ENCODE measurements at places on chromosomes 4 and X.

DNA sequence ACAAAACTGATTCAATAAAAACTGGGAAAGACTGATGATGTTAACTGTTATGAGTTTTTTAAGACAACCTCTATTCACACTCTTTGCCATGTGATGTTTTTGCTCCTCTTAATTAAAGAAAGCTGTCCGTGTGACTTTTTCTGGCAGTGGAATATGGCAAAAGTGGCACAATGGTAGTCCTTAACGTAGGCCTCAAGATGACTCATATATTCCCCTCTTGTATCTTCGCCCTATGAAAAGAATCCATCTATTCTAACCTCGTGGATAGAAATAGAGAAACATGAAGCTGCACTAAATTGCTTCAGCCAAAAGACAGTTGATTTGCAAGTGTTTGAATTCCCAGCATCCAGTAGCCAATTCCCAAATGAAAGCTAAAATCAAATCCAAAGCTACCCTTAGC, 603.8 kb upstream of the PCDH7 start:
- no peak for DNase-seq

DNA sequence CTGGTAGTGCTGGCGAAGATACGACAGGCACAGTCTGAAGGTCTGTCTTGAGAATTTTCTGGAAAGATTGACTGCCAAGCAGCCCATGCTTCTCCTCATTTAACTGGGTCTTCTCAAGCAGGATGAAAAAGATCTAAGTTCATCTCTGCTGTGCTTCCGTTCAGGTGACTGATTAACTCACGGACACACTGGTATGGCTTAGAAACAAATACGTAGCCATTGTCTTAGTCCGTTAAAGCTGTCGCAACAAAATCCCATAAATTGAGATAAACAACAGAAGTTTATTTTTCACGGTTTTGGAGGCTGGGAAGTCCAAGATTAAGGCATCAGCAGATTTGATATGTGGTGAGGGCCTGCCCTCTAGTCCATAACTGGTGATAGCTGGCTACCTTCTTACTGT, 39.5 kb downstream of the SPINK2 start:
- no peak for DNase-seq

- no peak for DNase-seq
These were observed 77.3 kb upstream of the MSX1 start for GRCh38 chr4:4781936-4782707.

GRCh38 chr4:108336076-108336475, 167.3 kb upstream of the LEF1 start:
- no peak for DNase-seq

GRCh38 chr4:18039113-18039512, 17.6 kb upstream of the LCORL start:
- no peak for DNase-seq

DNA sequence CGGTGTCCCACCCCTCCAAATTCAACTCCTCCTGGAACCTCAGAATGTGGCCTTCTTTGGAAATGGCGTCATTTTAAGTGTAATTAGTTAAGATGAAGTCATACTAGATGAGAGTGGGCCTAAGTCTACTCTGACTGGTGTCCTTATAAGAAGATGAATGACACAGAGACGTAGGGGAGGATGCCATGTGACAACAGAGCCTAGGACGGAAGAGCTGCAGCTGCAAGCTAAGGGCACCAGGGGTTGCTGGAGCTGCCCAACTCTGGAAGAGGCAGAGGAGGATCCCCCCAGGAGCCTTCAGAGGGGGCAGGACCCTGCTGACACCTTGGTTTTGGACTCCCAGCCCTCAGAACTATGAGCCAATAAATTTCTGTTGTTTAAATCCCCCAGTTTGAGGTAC, 115.1 kb downstream of the STK32B start:
- DNase-seq = no peak

- no peak for DNase-seq
These were observed 85.6 kb downstream of the SLIT2 start for GRCh38 chr4:20337261-20337664.

GRCh38 chr4:81590596-81590995, 118.9 kb upstream of the RASGEF1B start:
- no peak for DNase-seq

- DNase-seq = no peak
These were observed 5.4 kb downstream of the TSPAN5 start for GRCh38 chr4:98652996-98653395.

GRCh38 chrX:2610246-2611170, 80.6 kb upstream of the CD99 start:
- no peak for DNase-seq

DNA sequence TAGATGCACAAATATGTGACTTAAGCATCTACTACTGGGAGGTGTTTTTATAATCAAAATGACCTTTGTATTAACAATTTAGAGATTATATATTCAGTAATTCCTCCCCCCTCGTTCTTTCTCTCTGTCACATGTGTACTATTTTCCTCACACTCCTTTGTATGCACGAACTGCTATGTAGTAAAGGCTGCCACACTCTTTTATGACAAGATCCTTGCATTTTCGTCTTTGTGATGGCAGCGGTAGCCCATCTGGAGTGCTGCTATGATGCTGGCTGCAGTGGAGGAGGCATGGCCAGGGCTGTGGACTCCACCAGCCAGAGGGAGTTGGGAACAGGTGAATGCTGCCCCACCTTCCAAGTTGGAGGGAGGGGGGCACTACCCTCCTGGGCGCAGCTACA, 216.3 kb downstream of the NSUN7 start:
- no peak for DNase-seq

DNA sequence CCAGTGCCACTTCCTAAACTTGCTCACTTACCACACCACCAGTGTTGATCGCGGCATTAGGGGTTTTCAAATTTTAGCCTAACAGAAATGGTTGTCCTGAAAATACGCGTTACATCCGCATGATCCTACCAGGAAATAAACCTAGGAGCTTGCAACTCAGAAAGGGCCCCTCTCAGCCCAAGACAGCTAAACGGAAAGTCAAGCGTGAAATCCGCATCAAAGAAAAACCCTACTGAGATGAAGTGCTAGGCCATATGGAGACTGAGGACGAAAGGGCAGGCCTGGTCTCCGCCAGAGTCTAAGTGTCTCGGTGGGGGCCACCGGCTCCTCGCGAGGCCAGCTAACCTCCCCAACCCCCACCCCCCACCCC, 626 bp downstream of the YTHDC1 start:
- DNase-seq = no peak

GRCh38 chrX:123277821-123278220, 93.7 kb downstream of the GRIA3 start:
- DNase-seq = no peak

DNA sequence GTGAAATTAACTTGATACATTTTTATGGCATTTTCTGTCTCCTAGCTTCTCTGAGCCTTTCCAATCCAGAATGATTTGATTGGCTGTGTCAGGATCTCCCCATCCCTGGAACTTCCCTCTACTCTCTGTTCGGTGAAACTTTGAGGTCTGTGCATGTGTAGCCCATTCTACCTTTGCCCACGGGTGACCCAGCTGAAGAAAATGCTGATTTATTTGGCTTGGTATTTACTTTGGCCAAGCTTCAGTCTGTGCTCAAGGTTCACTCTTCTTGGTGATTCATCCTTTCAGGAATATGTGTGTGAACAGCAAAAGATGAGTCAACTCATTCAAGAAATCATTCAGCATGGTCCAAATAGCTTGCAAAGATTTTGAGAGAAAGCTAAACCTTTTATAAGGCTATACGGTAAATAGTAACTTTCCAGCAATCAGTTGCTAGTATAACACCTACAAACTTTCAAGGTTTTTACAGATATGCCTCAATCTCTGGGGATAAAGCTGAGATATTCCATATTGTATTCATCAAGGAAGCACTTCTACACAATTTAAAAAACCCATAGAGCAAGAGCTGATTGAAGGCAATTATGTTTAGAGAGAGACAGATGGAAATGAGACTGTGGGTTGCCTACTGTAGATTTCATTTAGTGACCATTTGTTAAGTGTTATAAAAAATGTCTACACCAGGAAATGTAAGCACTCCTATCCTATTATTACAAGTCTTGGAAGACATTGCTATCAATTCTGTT, 233.9 kb upstream of the CXXC4 start:
- DNase-seq = no peak

GRCh38 chr4:77229433-77229832, 72.4 kb downstream of the CCNG2 start:
- DNase-seq = no peak

- DNase-seq = no peak
These were observed 54.4 kb downstream of the PHKA1 start for GRCh38 chrX:72659723-72660122.

- DNase-seq = no peak
These were observed 36.6 kb upstream of the BTC start for GRCh38 chr4:74830928-74831327.

GRCh38 chr4:183347566-183347965, 25.3 kb upstream of the CLDN24 start:
- no peak for DNase-seq

- DNase-seq = no peak
These were observed 109.6 kb downstream of the PCDH18 start for GRCh38 chr4:137422666-137423065.

DNA sequence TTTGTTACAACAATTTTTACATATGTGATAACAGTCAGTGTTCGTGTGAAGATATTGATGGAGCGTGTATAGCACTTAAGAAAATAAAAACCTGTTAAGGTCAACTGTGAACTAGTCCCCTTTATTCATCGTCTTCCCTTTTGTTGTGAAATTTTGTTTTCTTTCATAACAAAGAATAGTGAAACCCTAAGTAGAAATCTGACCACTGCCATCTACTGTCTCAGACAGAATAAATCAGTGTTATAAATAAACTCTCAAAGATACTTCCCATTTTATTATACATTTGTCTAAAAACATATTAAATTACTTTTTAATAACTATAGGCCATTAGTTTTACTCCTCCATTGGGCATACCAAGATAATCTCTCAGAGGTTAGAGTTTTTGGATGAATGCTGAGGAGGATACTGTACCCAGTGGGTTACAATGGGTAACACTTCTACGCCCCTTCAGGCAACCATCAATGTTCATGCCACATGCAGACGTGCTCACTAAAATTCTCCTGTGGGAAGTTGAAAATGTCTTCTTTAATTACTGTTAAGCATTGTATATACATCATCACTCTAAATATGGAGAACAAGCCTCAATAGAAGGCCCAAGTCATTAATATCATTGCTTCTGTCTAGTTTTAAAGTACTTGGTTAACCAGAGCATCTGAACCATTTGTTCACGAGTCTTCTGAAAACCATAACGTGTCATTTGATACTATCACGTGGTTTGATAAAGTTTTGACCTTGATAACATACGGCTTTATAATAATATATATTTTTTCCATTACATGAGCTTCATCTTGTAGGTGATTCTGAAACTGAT, 171.2 kb downstream of the TMA16 start:
- DNase-seq = no peak

GRCh38 chr4:85761803-85762528, 287.0 kb downstream of the ARHGAP24 start:
- DNase-seq = no peak

DNA sequence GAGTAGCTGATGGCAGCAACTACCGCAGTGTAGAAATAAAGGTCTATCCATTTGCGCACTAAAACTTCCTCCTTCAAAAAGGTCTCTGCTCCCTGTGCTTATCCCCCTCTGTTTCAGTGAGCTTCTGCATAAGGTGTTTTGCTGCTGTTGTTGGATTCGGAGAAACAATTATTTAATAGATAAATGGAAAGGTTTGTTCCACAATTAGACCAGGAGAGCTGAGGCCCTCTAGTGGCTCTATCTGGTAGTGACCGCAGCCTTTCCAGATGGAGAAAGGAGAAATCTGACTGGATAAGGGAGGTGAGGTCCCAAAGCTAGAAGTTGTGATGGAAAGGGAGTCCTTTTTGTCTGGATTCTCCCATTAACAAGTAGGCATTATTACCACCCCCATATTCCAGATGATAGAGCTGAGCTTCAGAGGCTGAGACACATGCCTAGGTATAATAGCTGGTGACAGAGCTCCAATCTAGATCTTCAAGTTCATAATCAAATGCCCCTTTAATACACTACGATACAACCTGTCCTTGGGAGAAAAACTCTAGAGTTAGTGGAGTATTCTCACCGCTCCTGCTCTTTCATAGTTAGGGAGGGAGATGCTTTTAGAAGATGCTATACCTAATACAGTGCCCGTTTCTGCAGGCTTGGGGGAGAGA, 5.1 kb upstream of the GABRQ start:
- peak; percentile 53 for DNase-seq

DNA sequence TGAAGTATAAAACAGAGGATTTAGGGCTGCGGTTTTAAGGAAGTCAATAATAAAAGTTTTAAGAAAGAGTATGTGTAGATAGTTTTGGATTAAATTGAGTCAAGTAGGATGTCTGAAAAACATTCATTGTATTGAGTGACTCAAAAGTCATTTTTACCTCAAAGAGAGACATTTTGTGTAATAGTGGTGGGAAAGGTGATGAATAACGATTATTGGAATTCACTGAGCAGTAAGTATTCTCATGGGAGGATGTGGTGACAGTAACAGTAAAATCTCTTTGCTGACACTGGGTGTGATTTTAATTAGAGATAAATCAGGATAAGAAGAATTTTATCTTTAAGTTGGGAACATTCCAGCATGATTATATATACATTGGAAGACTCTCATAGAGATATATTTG, 233.6 kb downstream of the PDHA2 start:
- no peak for DNase-seq

- no peak for DNase-seq
These were observed 135.8 kb upstream of the DGKK start for GRCh38 chrX:50606300-50606950.

DNA sequence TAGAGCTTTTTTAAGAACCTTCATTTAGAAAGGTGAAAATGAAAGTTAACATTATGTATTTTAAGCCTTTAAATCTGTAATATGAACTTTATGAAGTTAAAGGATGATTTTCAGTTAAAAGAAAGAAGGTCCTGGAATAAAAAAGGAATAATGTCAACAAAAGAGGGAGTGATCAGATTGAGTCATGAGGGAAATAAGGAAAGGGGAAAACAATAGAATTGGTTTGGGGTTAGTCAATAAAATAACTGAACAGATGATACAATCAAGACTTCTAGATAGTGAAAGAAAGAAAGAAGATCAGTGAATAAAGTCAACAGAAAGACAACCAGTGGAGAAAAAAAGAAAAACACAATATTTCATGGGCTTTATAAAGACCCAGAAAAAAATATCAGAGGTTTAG, 291.6 kb upstream of the ARSJ start:
- no peak for DNase-seq

- DNase-seq = no peak
These were observed 4.1 kb downstream of the ZNF280C start for GRCh38 chrX:130264573-130264972.

DNA sequence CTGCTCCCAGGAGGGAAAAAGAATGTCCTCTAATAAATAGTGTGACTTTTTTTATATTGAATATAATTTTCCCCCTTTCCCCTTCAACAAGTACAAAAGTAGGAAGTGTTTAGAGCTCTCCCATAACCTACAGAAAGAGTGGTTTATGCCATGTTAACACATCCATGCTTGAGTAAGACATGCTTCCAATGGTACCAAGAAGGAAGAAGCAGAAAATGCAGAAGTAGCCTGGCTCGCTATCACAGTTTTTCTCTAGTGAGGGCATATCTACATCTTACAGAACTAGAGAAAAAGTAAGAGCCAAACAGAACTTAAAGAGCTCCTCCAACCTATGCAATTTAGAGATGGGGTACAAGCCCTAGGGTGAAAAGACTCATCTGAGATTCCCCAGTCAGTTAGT, 82.5 kb downstream of the ARHGEF9 start:
- DNase-seq = no peak
